ENCODE measurements at places on chromosomes 5 and 9. TPM values are rescaled to one million over a fixed set of nuclear protein-coding genes. Genes with fewer than 3 reads are reported as not detected.

Gene PANK3
- 34.3 TPM for total RNA-seq

Gene LVRN
- total RNA-seq: not detected

Gene INSL4
- not detected for total RNA-seq

Gene S1PR3
- 8.8 TPM for total RNA-seq

Gene GRM6
- not detected for total RNA-seq

Gene PRRT1B
- total RNA-seq: not detected

Gene DRD1
- total RNA-seq: not detected

Gene PCDHGA12
- not detected for total RNA-seq

Gene ATG12
- 17.4 TPM for total RNA-seq

Gene C5orf52
- total RNA-seq: not detected

Gene SLC6A3
- total RNA-seq: not detected

Gene TTC39B
- 8.0 TPM for total RNA-seq

Gene SPATA31D4
- not detected for total RNA-seq

Gene DDX4
- total RNA-seq: not detected

Gene HEMGN
- not detected for total RNA-seq

Gene TICAM2
- not detected for total RNA-seq

Gene TXNDC8
- total RNA-seq: not detected

Gene MARCOL
- total RNA-seq: not detected

Gene PWWP2A
- 31.2 TPM for total RNA-seq

Gene CATSPER3
- total RNA-seq: 1.1 TPM

Gene GARNL3
- total RNA-seq: 2.0 TPM

Gene FAM200C
- 8.3 TPM for total RNA-seq

Gene SHOC1
- total RNA-seq: not detected

Gene LAMC3
- 9.6 TPM for total RNA-seq

Gene GM2A
- total RNA-seq: 18.3 TPM

Gene ADAMTS2
- 4.1 TPM for total RNA-seq

Gene ZNF618
- 5.6 TPM for total RNA-seq

Gene CBY3
- total RNA-seq: not detected

Gene TPPP
- total RNA-seq: not detected

Gene TNFSF15
- total RNA-seq: 0.98 TPM

Gene LCNL1
- total RNA-seq: not detected

Gene GLRA1
- not detected for total RNA-seq
